Activated CD4-positive, CD25-positive, alpha-beta regulatory T cell (primary cell): ENCODE measurements at places on chromosomes 6 and 20.

DNA sequence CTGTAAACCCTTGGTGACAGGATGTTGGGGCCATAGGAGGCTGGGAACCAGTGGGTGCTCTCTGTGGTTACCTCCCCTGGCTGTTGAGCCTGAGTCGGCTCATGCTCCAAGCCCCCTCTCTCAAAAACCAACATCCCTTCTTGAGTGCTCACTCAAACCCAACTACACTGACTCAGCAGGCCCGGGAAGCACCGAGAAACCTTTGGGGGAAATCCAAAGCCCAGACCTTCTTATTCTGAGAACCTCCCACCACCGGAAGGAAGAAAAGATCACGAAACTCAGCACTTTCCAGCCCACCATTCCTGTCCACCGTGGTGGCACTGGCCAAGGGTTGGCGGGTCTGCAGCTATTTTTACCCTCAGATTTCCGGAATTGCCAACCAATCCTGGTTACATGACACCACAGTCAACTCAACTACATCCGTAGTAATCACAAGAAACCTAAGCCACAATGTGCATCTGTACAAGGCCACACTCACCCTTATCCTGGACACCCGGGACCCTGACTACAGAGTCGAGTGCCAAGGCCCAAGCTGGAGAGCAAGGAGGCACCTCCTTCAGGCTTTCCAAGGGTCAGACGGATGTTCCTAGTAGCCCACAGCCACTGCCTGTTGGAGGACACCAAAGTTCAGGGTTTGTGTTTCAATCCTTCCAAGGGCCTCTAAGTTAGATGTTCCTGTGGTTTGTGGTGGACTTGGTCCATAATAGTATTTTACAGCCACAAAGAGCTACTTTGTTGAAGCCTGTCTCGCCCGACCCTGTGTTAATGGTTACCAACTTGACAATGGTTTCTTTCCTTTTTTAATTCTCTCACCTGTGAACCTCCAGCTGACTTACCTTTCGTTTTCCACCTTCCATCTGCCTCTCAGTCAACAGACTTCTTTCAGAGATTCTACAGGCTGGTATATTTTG is 317.0 kb downstream of the CDC5L start:
- no peak for DNase-seq

DNA sequence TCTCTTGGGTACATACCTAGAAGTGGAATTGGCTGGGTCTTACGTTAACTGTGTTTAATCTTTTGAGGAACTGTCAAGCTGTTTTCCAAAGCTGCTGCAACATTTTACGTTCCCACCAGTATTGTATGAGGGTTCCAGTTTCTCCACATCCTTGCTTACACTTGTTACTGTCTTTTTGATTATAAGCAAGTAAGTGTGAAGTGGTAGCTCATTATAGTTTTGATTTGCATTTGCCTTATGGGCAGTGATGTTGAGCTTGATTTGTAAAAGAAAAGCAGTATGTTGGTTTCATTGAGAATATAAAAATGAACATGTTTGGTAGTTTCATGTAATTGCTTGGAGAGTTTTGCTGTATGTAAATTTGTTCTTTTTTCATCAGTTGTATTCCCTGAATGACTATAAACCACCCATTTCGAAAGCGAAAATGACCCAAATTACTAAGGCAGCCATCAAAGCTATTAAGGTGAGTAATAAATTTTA is 40.4 kb downstream of the SCAF8 start:
- DNase-seq: no peak

GRCh38 chr6:150496629-150497028 is 103.1 kb upstream of the PLEKHG1 start:
- DNase-seq: no peak

DNA sequence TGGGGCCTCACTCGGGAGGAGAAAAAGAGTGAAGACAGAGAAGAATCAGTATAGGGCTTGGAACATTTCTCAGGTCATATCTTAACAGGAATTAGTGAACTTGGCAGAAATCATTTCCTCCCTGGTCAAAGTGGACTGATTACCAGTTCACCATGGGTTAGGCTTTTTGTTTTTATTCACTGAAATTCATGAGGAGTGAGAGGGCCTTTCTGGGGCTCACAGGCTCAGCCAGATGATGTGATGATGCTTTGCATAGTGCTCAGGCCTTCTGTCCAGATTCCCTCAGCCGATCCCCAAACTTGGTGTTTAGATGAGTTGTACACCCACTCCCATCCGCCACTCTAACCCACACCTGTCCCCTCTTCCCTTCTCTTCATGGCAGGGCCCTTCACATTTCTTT is 32.5 kb downstream of the SRSF3 start:
- no peak for DNase-seq

GRCh38 chr6:89346433-89346832 is 6.1 kb downstream of the UBE2J1 start:
- no peak for DNase-seq

GRCh38 chr6:63689421-63689820 is 53.8 kb downstream of the PHF3 start:
- no peak for DNase-seq

- no peak for DNase-seq
Measured at GRCh38 chr6:111070105-111071005, 16.9 kb upstream of the SLC16A10 start.

DNA sequence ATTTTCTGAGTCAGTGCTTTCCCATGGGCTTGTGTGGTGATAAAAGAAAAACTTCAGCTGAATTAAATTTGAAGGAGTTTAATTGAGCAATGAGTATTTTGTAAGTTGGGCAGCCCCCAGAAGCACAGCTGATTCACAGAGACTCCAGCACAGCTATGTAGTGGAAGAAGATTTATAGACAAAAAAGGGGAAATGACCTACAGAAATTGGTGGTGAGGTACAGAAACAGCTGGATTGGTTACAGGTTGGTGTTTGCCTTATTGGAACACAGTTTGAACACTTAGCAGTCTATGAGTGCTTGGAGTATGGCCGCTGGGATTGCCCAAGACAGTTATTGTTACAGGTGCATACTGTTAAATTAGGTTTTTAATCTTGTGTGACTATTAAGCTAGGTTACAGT is 96.9 kb upstream of the PTPRK start:
- no peak for DNase-seq

GRCh38 chr6:45881705-45882467 is 133.8 kb downstream of the CLIC5 start:
- DNase-seq: no peak

GRCh38 chr6:125117818-125118217 is 35.8 kb upstream of the TPD52L1 start:
- no peak for DNase-seq

GRCh38 chr6:127608554-127609270 is 31.7 kb downstream of the C6orf58 start:
- no peak for DNase-seq

- no peak for DNase-seq
Measured at GRCh38 chr6:127195833-127196232, 70.8 kb upstream of the RNF146 start.

- DNase-seq: no peak
Measured at GRCh38 chr20:23130622-23131140, 44.6 kb upstream of the CD93 start.

GRCh38 chr20:58926802-58927489 is 54.1 kb upstream of the NELFCD start:
- DNase-seq: no peak
